ENCODE measurements at places on chromosomes 6 and 20.

- no peak for DNase-seq
These were observed 116.9 kb upstream of the SCGN start for GRCh38 chr6:25534942-25535631.

DNA sequence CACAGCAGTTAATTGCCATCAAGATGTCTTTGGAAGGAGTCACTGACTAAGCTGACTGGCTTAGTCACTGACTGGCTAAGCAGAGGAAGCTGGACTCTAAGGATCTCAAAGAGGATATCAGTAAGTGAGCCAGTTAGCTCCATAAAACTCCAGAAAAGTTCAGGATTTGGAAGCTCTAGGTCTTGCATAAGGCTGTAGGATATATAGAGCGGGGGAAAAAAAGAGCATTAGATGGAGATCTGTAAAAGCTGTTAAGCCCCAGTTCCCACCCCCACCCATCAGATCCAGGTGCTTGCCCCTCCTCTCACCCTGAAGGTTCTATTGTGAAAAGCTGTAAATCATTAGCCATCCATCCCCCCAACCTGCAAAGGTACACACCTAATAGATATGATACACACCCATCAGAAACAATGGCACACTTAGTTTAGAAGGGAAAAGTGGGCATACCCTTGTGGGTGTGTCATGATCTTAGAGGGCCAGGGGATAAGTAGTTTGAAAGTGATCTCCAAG, 32.2 kb downstream of the CARMIL1 start:
- no peak for DNase-seq

DNA sequence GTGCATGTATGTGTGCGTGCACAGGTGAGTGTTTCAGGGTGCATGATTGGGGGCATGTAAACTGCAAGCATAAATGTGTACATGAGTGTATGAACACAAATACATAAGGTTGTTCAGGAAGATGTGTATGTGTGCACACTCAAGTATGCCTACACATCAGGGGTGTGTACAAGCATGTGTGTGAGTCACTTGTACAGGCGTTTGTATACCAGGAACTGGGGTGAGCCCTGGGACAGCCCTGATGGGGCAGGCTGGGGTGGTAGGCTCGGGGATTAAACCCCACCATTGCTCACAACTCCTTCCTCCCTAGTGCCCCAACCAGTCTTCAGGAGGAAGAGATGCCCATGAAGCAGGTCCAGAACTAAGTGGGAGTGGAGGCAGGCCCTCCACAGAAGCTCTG, 4.3 kb downstream of the CRIP3 start:
- no peak for DNase-seq

DNA sequence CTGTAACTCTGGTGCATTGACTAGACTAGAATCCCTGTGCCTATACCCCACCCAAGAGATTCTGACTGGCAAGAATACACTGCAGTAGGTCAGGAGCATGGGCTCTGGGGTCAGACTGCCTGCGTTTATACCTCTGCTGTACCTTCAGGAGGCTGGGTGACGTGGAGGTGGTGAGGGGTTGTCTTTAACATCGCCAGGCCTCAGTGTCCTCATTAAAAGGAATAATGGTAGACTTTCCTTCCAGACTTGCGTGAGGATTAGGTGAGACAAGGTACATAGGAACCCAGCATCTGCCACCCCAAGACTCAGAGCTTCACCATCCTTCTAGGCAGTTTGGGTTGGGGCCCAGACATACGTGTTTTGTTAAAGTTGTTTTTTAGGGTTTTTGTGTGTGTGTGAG, 44.3 kb downstream of the TM9SF4 start:
- DNase-seq = no peak

- DNase-seq = no peak
These were observed 606.0 kb upstream of the HTR1E start for GRCh38 chr6:86331265-86331840.

All from DMS153 (cell line).